Cardiac muscle cell (in vitro differentiated cells and primary cell): ENCODE measurements at places on chromosomes 7 and 10. TPM values are rescaled to one million over a fixed set of nuclear protein-coding genes. Genes with fewer than 3 reads are reported as not detected.
A peak's percentile ranks its signal among the peaks of the same experiment; 100 is the strongest.

The PRRT4 gene
- 13.2 and 20.7 TPM in 2 replicates for polyA plus RNA-seq

The LDB3 gene
- polyA plus RNA-seq, result 266 and 317 TPM in 2 replicates

The CALML3 gene
- polyA plus RNA-seq, result not detected in 2 replicates

The NKX2-3 gene
- polyA plus RNA-seq, result 0.39 TPM in 1 of 2 replicates, not detected in the other

The OR9A2 gene
- not detected in 2 replicates for polyA plus RNA-seq

The GPR85 gene
- not detected in 2 replicates for polyA plus RNA-seq

The ZNF398 gene
- 8.0 and 9.6 TPM in 2 replicates for polyA plus RNA-seq

The GATA3 gene
- polyA plus RNA-seq, result 4.4 and 11.4 TPM in 2 replicates

The CLEC5A gene
- not detected in 2 replicates for polyA plus RNA-seq

DNA sequence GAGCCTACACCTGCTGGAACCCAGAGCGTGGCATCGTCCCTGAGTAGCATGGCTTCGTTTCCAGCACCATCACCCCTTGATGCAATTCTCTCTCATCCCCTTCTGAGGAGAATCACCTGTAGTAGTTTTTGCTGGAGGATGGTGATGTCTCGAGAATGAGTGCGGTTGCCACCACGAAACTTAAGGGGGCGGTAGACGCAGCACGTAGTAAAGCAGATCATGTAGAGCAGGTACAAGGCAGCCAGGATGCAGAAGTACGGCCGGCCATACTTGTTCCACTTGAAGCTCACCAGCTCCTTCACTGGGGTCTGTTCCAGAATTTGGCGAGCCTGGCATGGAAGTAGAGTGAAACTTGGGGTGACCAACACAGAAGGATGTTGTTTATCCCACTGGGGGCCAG is 8.1 kb downstream of the TRPV5 start:
- no peak overlapping the region for H3K27ac ChIP-seq
- no peaks in the 10 kb centered on the region for H3K4me1 ChIP-seq
- DNase-seq, result no peak
- H3K4me3 ChIP-seq, result no peak overlapping the region

- H3K27me3 ChIP-seq, result no peaks in the 10 kb centered on the region
- H3K36me3 ChIP-seq, result no peaks in the 10 kb centered on the region
- H3K4me3 ChIP-seq, result no peak overlapping the region
- no peak overlapping the region for H3K27ac ChIP-seq
Measured at GRCh38 chr10:25867321-25867720, 66.7 kb upstream of the MYO3A start.

DNA sequence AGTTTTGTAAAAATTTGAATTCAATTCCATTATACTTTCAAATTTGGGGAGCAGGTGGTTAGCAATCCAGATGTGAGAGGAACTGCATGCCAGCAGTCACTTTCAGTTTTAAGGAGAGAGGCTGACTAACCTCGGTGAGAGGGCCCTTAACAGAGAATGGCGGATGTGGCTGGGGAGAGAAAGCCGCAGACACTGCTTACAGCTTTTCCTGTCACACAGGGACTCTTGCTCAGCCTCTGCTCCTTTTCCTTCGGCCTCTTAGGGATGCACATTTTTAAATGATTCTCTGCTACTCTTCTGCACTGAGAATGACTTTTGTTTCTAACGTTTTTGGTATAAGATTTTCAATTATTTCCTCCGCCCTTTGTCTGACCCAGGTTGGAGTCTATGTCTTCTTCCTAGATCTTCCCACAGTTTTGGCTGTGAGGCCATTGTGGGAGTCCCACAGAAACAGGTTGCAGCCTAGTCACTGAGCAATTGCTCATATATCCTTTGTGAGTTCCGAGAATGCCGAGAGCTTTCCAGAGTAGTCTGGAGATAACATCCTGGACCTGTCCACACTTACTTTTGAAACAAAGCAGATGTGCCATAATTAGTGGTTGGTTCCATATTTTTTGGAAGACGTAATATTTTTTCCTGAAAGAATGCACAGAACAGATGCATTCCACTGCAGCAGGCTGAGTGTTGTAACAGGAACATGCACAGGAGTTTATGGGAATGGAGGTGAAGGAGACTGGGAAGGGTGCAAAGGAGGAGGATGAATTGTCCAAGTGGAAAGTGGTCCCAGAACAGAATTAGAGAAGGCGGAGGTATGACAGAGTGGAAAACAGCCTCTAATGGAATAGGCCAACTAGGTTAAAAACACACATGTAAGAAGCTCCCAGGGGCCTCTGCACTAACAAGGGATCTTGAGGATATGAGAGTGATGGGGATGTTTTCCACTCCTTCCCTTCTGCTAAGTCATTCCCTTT is 168.0 kb upstream of the ZNF32 start:
- peak overlapping the region; percentile 79 for H3K27ac ChIP-seq
- peaks cover 10% of the 10 kb centered on the region for H3K4me1 ChIP-seq
- DNase-seq, result peak; percentile 98
- no peaks in the 10 kb centered on the region for H3K27me3 ChIP-seq
- no peak overlapping the region for H3K4me3 ChIP-seq

DNA sequence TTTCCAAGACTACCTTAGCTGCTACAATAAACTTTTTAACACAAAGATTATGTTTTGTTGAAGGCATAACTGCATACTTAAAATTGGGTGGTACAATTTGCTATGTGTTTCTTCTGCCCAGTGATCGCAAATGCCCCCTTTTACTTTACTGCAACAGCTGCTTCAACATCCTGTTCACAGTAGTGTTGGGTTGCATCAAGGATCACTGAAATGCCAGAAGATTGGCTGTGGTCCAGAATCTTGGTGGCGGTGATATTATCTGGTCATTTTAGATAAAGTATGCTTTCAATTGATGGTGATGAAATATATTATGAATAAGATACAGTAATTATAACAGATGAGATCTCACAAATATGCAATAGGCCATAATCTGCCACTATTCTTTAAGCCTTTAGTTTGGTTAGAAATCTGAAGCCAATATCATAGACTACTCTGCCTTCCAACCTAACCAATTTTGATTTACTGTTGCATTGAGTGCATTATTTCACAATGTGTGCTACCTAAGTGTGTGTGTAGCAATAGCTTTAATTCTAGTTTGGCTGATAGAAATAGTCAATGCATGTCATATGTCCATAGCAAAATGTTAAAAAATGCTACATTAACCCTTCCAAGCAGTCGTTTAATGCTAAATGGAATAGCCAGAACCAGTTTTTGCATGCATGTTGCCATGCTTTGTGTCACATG is 29.8 kb upstream of the ING3 start:
- H3K27me3 ChIP-seq, result no peaks in the 10 kb centered on the region
- H3K36me3 ChIP-seq, result no peaks in the 10 kb centered on the region
- no peak overlapping the region for H3K27ac ChIP-seq
- no peak overlapping the region for H3K4me3 ChIP-seq
- no peak for DNase-seq
- no peaks in the 10 kb centered on the region for H3K4me1 ChIP-seq

GRCh38 chr10:109820620-109821405 is 102.5 kb downstream of the XPNPEP1 start:
- DNase-seq, result no peak
- H3K4me3 ChIP-seq, result no peak overlapping the region
- H3K4me1 ChIP-seq, result no peaks in the 10 kb centered on the region
- no peaks in the 10 kb centered on the region for H3K27me3 ChIP-seq

GRCh38 chr7:138204982-138205298 is 128.7 kb downstream of the AKR1D1 start:
- H3K36me3 ChIP-seq, result no peaks in the 10 kb centered on the region
- H3K4me3 ChIP-seq, result no peak overlapping the region
- H3K27ac ChIP-seq, result no peak overlapping the region
- H3K27me3 ChIP-seq, result no peaks in the 10 kb centered on the region
- no peak for DNase-seq
- H3K4me1 ChIP-seq, result no peaks in the 10 kb centered on the region

DNA sequence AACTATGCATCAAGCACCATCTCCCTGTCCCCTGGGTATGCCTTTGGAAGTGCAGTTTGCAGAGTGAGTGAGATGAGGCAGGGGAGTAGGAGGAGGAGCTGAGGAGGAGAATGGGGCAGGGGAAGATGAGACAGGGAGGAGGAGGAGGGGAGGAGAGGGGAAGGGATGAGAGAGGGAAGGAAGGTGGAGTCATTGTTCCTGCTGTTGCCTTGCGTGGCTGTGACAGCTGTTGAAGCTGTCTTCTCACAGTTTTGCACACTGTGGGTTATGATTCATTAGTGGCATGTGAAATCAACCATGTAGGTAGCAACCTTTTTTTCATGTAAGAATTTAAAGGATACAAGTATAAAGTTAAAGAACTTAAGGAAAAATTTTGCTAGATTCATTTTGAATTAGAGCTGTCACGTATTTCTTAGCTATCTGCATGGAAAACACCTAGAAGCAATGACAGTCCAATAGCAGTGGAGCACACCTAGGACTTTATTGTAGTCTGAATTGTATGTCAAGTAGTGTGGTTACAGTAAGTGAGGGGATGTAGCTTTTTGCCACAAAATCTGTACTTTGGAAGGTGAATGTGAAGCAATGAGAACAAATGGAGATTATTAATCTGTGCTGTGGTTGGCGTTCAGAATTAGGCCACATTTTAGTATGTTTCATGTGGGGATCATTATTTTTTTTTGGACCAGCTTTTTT is 21.7 kb downstream of the CCM2 start:
- no peak overlapping the region for H3K4me3 ChIP-seq
- no peaks in the 10 kb centered on the region for H3K27me3 ChIP-seq
- H3K4me1 ChIP-seq, result no peaks in the 10 kb centered on the region
- DNase-seq, result no peak
- no peaks in the 10 kb centered on the region for H3K36me3 ChIP-seq

- no peak overlapping the region for H3K27ac ChIP-seq
- no peak for DNase-seq
- no peak overlapping the region for H3K4me3 ChIP-seq
- H3K4me1 ChIP-seq, result peaks cover 20% of the 10 kb centered on the region
- H3K27me3 ChIP-seq, result peaks cover 51% of the 10 kb centered on the region
Measured at GRCh38 chr10:52649511-52649910, 123.1 kb downstream of the MBL2 start.

DNA sequence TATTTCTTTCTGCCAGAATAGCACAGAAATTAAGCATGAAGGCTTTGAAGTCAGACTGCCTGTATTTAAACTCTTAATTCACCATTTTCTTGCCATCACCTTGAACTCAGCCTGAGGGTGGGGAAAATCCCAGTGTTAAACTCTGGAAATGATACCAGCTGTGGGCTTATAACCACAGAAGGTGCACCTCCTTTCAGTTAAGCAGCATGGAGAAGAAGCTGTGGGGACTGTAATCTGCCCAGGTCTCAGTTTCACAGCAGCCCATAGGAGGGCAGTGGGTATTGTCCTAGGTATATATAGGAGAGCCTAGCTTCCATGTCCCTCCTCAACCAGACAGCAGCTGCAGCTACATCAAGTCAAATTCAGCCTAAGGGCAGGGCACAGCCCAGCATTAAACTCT is 241.6 kb downstream of the HPSE2 start:
- no peaks in the 10 kb centered on the region for H3K4me1 ChIP-seq
- H3K4me3 ChIP-seq, result no peak overlapping the region
- H3K27ac ChIP-seq, result no peak overlapping the region
- no peak for DNase-seq
- no peaks in the 10 kb centered on the region for H3K27me3 ChIP-seq

GRCh38 chr10:97647556-97647955 is 7.1 kb downstream of the PI4K2A start:
- DNase-seq, result no peak
- no peak overlapping the region for H3K27ac ChIP-seq
- no peak overlapping the region for H3K4me3 ChIP-seq
- peaks cover 16% of the 10 kb centered on the region for H3K36me3 ChIP-seq
- no peaks in the 10 kb centered on the region for H3K27me3 ChIP-seq

- H3K27ac ChIP-seq, result peak overlapping the region; percentile 73
- DNase-seq, result no peak
- H3K4me1 ChIP-seq, result peaks cover 72% of the 10 kb centered on the region
- no peaks in the 10 kb centered on the region for H3K27me3 ChIP-seq
- no peak overlapping the region for H3K4me3 ChIP-seq
Measured at GRCh38 chr10:95476469-95477174, 84.5 kb downstream of the SORBS1 start.

DNA sequence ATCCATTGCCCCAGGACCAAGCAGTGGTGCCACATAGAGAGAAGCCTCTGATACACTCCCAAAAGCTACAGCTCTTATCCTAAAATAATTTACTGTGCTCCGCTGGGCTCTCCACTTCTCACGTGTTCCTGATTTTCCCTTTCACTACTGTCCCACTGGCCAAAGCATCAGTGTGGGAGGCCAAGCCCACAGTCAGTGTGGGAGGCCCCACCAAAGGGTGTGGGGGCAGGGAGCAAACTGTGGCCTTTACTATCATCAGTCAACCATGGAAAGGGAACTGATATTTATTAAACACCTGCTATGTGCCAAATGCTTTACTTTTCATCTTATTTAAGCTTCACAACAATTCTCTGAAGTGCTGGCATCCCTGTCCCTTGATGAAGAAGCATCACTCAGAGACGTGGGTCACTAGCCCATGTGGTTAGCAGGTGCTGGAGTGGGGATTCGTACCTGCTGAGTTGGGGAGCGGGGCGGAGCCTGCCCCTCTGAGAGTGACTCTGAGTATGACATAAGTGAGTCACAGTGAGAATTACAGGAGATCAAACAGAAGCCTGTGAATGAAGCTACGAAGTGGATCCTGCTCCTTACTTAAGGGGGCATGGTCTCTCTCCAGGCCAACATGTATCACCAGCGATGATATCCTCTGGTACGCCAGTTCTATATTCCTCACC is 50.4 kb downstream of the PYROXD2 start:
- no peak overlapping the region for H3K27ac ChIP-seq
- no peaks in the 10 kb centered on the region for H3K27me3 ChIP-seq
- no peaks in the 10 kb centered on the region for H3K36me3 ChIP-seq
- peaks cover 24% of the 10 kb centered on the region for H3K4me1 ChIP-seq

GRCh38 chr10:92590623-92591549 is 2.0 kb upstream of the KIF11 start:
- peak; percentile 11 for DNase-seq
- H3K36me3 ChIP-seq, result no peaks in the 10 kb centered on the region
- H3K4me1 ChIP-seq, result peaks cover 18% of the 10 kb centered on the region
- H3K27me3 ChIP-seq, result no peaks in the 10 kb centered on the region
- peak overlapping the region; percentile 27 for H3K4me3 ChIP-seq

DNA sequence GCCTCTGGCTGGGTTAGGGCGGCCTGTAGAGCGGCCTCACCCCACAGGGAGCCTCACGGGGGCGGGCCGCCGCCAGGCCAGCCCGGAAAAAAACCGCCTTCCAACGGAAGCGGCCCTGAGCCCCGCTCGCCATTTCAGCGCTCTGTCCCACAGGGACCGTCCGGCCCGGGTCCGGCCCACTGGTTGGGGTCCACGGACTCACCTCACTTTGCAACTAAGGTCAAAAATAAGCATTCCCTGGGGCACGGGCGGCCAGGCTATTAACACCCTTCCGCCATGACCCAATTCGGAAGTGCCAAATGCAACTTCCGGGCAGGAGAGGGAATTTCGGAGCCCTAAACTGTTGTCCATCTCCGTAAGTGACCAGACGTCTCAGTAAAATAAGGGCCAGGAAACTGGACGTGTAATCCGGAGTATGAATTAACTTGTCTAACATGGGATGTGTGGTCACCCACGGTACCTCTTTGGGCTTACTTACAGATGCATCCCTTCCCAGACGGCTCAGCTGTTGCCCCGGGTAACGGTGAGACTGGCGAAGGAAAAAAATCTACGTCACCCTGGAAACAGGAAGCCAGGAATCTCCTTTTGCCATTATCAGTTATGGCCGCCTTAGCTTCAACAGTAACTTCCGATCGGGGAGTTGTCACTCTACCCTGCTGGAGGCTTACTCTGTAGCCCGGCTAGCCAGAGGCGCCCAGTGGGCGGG is at the start of gene BBIP1:
Gene BBIP1, minus strand, starts transcription at position 538 of the 706 bp plus-strand sequence. CDS start 1,023 bp downstream, outside the sequence.
- H3K27me3 ChIP-seq, result no peaks in the 10 kb centered on the region
- peaks cover 30% of the 10 kb centered on the region for H3K4me1 ChIP-seq
- peak within 1 kb of the TSS; percentile 95 for H3K27ac ChIP-seq
- DNase-seq, result no peak
